ENCODE measurements at places on chromosomes 1 and 21.

DNA sequence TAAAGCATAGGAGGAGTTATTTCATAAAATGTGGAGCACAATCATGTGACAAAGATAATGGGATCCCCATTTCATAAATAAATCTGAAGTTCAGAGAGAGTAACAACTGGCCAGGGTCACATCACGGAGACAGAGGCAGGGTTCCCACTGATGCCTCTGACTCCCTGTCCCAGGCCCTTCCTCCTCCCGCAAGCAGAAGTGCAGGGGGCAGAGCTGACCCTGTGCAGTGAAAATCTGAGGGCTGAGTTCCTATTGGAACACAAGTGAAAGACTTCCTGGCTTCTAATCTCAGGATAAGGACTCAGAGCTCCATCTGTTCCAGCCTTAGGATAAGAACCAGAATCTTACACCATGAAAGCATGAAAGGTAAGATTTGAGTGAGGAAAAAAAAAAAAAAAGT lies 22.0 kb downstream of the SELL start:
- no peak for DNase-seq

- DNase-seq, result no peak
Measured at GRCh38 chr21:29649406-29649814, 290.4 kb downstream of the GRIK1 start.

GRCh38 chr1:90850181-90850897 lies 133.2 kb upstream of the BARHL2 start:
- no peak for DNase-seq

DNA sequence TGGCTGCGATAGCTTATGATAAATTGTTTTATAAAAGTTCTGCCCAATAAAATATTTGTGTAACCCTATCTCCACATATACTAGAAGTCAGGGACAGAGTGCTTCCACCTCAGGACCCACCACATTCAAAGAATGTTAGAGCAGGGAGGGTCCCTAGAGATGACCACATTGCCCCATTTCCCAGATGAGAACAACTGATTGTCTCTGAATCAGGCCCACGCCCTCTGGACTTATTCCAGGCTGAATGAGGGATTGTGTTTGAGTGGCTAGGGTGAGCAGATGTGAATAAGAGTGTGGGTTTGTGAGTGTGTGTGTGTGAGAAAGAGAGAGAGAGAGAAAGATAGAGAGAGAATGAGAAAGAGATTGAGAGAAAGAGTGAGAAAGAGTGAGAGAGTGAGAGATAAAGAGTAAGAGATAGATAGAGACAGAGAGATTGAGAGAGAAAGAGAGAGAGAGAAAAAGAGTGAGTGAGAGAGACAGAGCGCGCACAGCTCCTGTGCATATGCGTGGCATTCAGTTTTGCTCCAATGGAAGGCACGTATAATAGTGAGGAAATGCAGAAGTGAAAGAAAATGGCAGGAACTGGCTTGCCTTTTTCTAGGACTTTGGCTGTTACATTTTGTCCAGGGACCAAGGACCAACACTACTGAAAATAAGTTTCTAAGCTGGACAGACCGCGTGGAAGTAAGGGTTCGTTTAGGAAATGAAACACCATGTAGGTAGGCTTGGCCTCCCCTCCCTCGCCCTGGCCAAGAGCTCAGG lies 94.1 kb downstream of the ABCA4 start:
- DNase-seq, result no peak

DNA sequence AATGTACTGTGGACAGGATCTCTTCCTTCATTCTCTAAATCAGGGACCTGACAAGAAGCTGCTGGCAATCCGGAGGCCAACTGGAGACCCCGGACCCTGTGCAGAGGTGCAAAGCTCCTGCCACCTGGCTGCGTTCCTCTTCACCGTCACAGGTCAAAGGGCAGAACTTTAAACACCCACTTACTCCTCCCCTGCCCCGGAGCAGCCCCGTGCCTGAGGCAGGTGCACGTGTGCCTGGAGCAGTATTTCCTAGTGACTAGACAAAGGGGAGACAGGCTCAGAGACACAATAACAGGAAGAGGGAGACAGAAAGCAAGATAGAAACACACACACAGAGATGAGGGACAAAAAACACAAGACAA lies 6.6 kb upstream of the PIGC start:
- DNase-seq, result no peak

DNA sequence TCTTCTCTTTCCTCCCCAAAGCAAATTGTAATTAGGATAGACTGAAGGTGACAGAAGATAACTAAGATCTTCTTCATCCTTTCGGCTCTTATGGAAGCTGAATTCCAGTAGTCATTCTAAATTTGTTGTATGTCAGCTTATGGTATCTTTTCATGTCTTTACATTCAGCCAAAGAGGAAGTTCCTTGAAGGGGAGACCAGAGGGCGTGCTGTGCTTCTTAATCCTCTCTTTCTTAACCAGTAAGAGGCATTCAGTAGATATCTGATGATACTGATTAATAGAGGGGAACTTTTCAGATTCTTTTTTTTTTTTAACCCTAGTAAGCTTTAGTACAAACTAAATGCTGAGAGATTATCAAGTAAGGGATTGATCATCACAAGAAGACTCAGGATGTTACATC lies 102.3 kb downstream of the OSBPL9 start:
- no peak for DNase-seq

DNA sequence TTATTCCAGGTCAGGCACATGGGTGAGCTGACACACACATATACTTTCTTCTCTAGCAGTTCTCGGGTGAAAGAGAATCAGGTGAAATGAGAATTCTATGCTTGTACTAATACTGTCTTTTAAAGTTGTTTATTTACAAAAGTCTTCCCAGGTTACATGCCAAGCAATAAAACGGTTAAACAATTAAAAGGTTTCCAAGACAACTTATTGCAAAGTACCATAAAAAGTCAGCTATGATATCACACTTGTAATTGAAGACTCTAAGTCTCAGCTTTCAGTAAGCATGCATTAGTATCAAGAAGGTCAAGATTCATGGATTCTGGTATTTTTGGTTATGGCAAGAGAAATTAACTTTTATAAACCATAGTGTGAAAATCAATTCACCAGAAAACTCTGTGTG lies 171.4 kb downstream of the PDE4B start:
- no peak for DNase-seq

- no peak for DNase-seq
Measured at GRCh38 chr1:44266400-44267344, 53.4 kb downstream of the DMAP1 start.

DNA sequence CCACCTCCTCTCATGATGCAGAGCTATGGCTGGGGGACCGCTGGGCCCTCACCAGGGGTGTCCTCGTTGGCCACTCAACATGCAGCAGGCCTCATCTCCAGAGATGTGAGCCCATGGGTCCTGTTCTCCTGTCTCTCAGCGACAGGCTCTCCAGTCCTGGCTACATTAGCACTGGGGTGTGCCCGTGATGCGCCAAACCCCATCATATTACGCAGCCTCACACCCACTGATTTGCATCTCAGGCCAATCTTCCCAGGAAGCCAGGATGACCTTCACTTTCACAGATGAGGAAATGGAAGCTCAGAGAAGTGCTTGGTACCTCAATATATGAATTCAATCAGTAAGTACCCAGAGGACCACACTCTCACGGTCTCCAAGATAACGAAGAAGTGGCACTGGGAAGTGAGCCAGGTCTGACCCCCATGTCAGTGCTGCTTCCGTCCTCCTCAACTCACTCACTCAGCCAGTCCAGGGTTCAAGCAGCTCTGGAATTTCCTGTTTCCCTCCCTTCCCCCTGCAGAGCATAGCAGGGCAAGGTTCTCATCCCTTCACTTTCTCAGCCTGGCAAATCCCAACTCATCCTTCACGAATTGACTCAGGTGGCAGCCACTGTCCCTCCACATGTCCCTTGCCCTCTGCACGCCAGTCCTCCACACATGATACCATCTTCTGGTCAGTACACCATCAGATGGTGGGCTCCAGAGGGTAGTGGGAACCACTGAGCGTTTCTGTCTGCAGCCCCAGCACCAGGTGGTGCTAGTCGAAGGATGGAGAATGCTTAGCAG lies 28.9 kb upstream of the EVA1B start:
- no peak for DNase-seq

GRCh38 chr1:164155347-164155746 lies 403.6 kb upstream of the PBX1 start:
- DNase-seq, result no peak

DNA sequence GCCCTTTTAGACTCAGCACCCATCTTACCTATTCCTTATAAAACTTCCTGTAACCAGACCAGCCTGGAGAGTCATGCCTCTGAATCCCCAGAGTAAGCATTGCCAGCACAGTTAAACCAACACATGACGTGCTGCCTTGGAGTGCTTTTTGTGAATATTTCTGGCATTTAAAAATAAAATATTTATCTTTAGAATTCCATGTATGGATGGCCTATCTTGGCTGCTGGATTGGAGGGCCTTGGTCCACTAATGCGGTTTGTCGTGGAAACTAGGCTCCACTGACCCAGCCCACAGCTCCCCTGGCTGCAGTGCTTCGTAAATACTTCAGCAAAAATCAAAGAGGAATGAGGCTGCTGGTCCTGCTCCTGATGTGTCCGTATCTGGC lies 17.5 kb downstream of the MTARC1 start:
- DNase-seq, result no peak

- DNase-seq, result peak; percentile 44
Measured at GRCh38 chr1:18955441-18956192, 859 bp downstream of the IFFO2 start.

- no peak for DNase-seq
Measured at GRCh38 chr1:239293350-239294110, 92.8 kb upstream of the CHRM3 start.

DNA sequence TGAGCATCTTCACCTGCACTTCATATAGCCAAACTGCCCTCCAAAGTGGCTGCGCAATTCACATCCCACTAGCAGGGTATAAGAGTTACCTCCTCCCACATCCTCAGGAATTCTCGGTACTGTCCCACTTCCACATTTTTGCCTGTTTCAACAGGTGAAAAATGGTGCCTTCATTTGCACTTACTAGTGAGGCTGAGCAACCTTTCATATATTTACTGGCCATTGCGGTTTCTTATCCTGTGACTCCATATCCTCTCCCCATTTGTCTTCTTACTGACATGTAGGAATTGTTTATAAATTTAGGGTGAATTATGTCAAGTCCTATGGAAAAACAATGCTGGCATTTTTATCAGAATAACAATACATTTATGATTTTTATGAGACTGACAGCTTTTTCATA lies 61.9 kb downstream of the NIBAN1 start:
- no peak for DNase-seq

DNA sequence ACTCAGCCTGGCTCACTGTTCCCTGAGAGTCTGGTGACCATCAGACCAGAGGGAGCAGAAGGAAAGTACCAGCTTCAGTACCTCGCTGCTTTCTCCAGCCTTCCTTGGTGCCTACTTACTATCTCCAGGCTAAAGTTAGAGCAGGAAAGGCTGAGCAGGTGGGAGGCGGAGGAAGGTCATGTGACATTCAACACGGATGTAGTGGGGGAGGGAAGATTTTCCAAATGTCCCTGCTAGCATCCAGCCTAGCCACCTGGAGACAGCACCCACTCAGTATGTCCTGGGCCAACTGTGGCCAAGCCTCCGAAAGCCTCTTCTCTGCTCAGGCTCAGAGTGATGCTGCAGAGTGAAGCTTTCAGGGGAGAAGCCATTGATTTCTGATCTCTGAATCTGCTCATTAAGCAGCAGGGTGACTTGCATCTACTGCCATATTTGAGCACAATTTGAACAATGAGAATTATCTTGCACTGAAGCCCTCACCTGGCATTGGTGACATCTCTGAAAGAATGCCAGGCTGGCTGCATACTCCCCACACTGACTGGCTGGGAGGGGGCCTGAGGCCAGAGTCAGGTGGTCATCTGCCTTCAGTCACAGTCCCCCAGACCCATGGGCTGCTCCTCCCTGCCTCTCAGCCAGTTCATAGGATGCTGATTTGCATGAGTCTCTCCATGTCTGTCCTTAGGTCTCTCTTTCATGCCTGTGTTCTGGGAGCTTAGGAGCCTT lies 86.2 kb downstream of the KCND3 start:
- no peak for DNase-seq

GRCh38 chr1:19837866-19838265 lies 22.8 kb upstream of the RNF186 start:
- no peak for DNase-seq

DNA sequence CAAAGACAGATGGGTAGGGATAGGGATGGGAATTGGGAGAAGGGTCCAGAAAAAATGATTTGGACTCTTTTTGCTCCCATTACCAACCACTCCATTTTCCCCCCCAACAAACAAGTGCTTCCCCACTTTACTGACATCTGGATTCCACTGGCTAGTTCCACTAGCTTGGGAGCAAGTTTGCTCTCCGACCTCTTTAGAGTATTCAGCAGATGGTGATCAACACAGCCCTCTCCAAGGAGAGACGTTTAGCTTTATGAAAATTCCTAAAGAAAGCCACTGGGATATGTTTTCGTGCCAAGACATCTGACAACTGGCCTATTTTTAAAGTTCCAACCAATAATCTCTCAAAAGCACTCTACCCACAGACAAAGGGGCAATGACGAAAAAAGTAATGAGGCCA lies 50.3 kb downstream of the ITPKB start:
- DNase-seq, result no peak

DNA sequence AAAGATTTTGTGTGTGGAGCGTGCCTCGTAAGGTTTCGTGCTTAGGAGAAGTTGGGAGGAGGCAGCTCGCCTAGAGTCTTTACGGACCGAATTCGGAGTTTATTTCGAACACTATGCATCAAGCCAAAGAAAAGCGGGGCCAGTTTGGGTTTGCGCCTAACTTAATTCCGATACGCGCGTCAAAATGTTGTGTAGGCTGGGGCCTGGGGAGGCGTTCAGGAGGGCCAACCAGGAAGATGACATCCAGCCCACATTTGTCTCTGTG lies 6.4 kb downstream of the FOXD2 start:
- DNase-seq, result no peak

- no peak for DNase-seq
Measured at GRCh38 chr1:54493608-54494007, 54.4 kb upstream of the ACOT11 start.

DNA sequence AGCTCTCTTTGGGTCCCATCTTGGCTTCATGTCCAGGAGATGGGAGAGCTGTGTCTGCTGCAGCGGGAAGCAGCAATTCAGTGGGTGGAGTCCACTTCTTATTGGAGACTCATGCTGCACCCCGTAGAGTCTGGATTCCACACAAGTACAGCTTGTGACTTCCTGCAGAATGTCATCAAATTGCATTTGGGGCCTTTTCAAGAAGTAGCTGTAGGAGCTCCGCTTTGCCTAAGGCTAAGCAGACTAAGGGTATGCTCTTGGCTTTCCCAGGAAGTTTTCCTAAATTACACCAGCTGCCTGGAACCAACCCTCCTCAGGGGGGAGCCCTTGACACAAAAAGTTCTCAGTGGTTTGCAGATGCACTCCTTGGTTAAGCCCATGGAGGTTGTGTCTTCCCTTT lies 5.7 kb upstream of the MOB3C start:
- DNase-seq, result no peak

- peak; percentile 95 for DNase-seq
Measured at GRCh38 chr1:248837781-248838356, at the start of gene ZNF672. TSS of gene ZNF672 (plus strand) at chr1:248838224. CDS start at chr1:248847275, 9,051 bp downstream.

DNA sequence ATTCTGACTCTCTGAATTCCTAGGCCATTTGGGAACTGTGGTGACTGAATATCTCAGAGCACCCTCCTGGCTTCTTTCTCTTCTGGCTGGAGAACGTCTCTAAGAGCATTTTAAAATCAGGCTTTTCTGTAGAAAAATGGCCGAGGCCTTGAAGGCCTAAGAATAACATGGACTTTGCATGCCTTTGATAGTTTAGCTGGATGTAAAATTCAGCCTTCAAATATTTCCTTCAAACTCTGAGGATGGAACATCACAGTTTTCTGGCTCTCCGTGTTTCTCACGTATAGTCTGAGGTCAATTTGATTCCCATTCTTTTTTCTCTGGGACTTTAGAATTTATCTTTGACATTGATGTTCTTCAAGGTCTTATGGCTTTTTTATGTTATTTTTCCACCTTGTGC lies 34.0 kb downstream of the ARHGEF16 start:
- DNase-seq, result no peak

- DNase-seq, result no peak
Measured at GRCh38 chr1:235749755-235750300, 100.2 kb upstream of the GNG4 start.

Data from activated T-helper 1 cell treated with anti-CD3 and anti-CD28 coated beads, Interleukin-12 subunit alpha, Interleukin-12 subunit beta, Interleukin-2, Interleukin-4 antibody, amounts not matched to agents 30 ng/mL and 10 ng/mL and 1 ng/mL, durations not matched to agents 14 hours and 24 hours and 36 hours (primary cell).